ENCODE measurements at places on chromosomes 4 and X. TPM values are rescaled to one million over a fixed set of nuclear protein-coding genes. Genes with fewer than 3 reads are reported as not detected.

Gene GLOD5
- not detected for total RNA-seq

Gene USP26
- not detected for total RNA-seq

Gene CRLF2
- total RNA-seq = 0.78 TPM

Gene PNPLA4
- 29.1 TPM for total RNA-seq

GRCh38 chr4:155676430-155676825, 9.8 kb downstream of the GUCY1A1 start:
- DNase-seq = no peak
- H3K4me3 ChIP-seq = no peak overlapping the region
- no peaks in the 10 kb centered on the region for H3K36me3 ChIP-seq
- H3K27ac ChIP-seq = no peak overlapping the region
- no peaks in the 10 kb centered on the region for H3K27me3 ChIP-seq

DNA sequence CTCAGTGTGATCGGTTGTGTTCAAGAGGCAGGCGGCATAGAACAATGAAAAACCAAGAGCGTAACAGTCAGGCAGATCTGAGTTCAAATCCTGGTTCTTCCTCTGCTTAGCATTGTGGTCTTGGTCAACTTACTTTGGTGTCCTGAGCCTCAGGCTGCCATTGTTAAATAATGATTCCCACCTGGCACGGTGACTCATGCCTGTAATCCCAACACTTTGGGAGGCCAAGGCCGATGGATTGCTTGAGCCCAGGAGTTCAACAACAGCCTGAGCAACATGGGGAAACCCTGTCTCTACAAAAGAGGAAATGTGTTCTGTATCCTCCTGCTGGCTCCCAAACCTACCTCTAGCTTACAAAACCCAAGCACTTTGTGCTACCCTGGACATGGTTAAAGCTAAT, 129.0 kb upstream of the STX18 start:
- DNase-seq = no peak
- H3K27me3 ChIP-seq = no peaks in the 10 kb centered on the region
- peaks cover 12% of the 10 kb centered on the region for H3K4me1 ChIP-seq
- H3K36me3 ChIP-seq = no peaks in the 10 kb centered on the region
- H3K4me3 ChIP-seq = no peak overlapping the region
- no peak overlapping the region for H3K27ac ChIP-seq

- no peaks in the 10 kb centered on the region for H3K27me3 ChIP-seq
- H3K36me3 ChIP-seq = no peaks in the 10 kb centered on the region
- no peak overlapping the region for H3K27ac ChIP-seq
- no peak overlapping the region for H3K4me3 ChIP-seq
These were observed 91.4 kb upstream of the FAM241A start for GRCh38 chr4:112053825-112054350.

- H3K27ac ChIP-seq = no peak overlapping the region
- H3K27me3 ChIP-seq = no peaks in the 10 kb centered on the region
- 0 out of 2 replicates have a peak, but pooled peaks cover 7% of the 10 kb centered on the region for H3K4me1 ChIP-seq
These were observed 41.7 kb downstream of the TMEM164 start for GRCh38 chrX:110044346-110045249.

GRCh38 chr4:7759216-7759615, 180.4 kb downstream of the AFAP1 start:
- no peaks in the 10 kb centered on the region for H3K36me3 ChIP-seq
- peaks cover 17% of the 10 kb centered on the region for H3K4me1 ChIP-seq
- no peak overlapping the region for H3K27ac ChIP-seq
- DNase-seq = no peak
- H3K27me3 ChIP-seq = no peaks in the 10 kb centered on the region
- no peak overlapping the region for H3K4me3 ChIP-seq

DNA sequence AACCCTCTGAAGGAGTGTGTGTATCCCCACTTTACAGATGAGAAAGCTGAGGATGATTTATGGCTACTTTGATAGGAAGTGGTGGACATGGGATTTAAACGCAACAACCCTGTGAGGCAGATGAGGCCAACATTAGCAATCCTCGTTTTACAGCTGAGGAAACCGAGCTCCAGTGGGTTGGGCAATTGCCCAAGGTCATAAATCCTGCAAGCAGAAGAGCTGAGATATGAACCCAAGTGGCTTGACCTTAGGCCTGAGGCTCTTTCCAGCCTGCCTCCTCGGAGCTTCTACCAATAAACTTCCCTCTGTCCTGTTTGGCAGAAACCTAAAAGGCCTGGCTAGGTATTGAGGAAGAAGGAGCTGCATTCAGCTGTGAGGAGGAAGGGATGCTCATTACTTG, 185.5 kb upstream of the RBPJ start:
- H3K4me3 ChIP-seq = no peak overlapping the region
- H3K36me3 ChIP-seq = no peaks in the 10 kb centered on the region
- H3K27ac ChIP-seq = no peak overlapping the region
- H3K27me3 ChIP-seq = no peaks in the 10 kb centered on the region
- H3K4me1 ChIP-seq = no peaks in the 10 kb centered on the region

DNA sequence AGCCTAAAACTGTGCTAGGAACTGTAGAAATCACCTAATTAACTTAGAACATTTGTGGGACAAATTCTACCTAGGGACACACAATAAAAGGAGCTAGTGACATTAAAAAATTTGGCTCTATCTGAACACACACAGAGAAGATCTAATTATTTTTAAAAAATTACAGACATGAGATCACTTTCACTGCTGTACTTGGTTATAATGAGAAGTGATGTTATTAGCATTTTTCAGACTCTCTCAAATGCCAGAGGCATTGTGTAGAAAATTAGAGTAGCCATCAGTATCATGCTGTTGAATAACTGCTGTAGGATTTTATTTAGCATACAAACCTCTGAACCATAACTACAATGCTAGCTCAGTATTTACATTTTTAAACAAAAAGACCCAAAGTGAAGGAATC, 109.1 kb upstream of the ANK2 start:
- no peaks in the 10 kb centered on the region for H3K4me1 ChIP-seq
- DNase-seq = no peak
- H3K27ac ChIP-seq = no peak overlapping the region

- no peaks in the 10 kb centered on the region for H3K27me3 ChIP-seq
- no peaks in the 10 kb centered on the region for H3K4me1 ChIP-seq
- no peak overlapping the region for H3K27ac ChIP-seq
- DNase-seq = peak; percentile 39
- no peak overlapping the region for H3K4me3 ChIP-seq
These were observed 51.3 kb upstream of the EXOC1L start for GRCh38 chr4:55768291-55768690.

Gene SPANXA1
- total RNA-seq = 4.7 TPM

DNA sequence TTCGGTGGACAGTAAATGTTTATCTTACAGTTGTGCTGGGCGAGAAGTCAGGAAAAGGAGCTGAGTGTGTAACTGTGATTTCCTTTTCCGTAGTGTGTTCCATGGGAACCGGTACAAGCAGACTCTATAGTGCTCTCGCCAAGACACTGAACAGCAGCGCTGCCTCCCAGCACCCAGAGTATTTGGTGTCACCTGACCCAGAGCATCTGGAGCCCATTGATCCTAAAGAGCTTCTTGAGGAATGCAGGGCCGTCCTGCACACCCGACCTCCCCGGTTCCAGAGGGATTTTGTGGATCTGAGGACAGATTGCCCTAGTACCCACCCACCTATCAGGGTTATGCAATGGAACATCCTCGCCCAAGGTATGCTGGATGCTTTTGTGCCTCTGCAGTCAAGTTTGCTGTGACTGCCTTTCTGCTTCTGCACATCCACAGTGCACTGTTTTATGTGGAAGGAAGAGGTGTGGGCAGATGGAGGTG, 27.4 kb downstream of the NOCT start:
- H3K4me1 ChIP-seq = no peaks in the 10 kb centered on the region
- no peak overlapping the region for H3K4me3 ChIP-seq
- no peak for DNase-seq
- H3K27ac ChIP-seq = no peak overlapping the region

DNA sequence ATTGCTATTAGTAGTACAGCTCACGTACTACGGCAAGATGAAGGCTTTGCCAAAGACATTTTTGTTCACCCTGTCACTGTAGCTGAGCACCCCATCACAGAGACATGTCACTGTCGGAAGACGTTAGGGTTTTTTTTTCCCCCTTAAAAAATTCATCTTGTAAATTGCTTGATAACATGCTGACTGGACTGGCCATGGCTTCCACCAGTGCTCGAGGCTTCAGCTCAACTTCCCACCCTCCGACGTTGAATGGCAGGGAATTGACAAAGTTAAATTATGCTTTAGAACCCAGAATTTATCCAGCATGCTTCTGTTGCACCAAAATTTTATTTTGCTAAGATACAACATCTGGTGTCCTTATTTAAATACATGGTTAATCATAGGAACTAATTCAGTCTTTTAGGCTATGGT, 707 bp upstream of the OTUD4 start:
- no peaks in the 10 kb centered on the region for H3K27me3 ChIP-seq
- H3K27ac ChIP-seq = peak overlapping the region; percentile 43
- peak overlapping the region; percentile 95 for H3K4me3 ChIP-seq
- H3K36me3 ChIP-seq = no peaks in the 10 kb centered on the region

- no peak for DNase-seq
- no peaks in the 10 kb centered on the region for H3K4me1 ChIP-seq
- no peak overlapping the region for H3K27ac ChIP-seq
- no peaks in the 10 kb centered on the region for H3K36me3 ChIP-seq
- no peak overlapping the region for H3K4me3 ChIP-seq
These were observed 987.7 kb upstream of the GRIA3 start for GRCh38 chrX:122196343-122196742.

DNA sequence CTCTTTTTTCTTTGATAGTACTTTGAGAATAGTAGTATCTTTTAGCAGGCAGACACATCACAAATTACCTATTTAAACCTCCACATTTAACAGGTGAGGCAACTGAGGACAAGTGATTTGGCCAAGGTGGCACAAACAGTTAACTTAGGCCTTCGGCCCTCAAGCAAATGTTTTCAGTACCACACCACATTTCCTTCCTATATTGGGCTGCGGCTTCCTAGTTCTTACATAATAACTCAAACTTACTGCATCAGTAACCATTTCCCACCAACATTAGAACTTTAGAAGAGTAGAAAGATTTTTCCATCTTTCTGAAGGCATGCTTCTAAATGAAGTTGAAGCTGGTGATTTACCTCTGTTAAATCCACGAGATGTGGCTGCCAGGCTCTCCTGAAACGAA, 63.2 kb upstream of the SLC4A4 start:
- no peak for DNase-seq
- no peaks in the 10 kb centered on the region for H3K27me3 ChIP-seq
- H3K36me3 ChIP-seq = no peaks in the 10 kb centered on the region
- no peaks in the 10 kb centered on the region for H3K4me1 ChIP-seq
- no peak overlapping the region for H3K27ac ChIP-seq

DNA sequence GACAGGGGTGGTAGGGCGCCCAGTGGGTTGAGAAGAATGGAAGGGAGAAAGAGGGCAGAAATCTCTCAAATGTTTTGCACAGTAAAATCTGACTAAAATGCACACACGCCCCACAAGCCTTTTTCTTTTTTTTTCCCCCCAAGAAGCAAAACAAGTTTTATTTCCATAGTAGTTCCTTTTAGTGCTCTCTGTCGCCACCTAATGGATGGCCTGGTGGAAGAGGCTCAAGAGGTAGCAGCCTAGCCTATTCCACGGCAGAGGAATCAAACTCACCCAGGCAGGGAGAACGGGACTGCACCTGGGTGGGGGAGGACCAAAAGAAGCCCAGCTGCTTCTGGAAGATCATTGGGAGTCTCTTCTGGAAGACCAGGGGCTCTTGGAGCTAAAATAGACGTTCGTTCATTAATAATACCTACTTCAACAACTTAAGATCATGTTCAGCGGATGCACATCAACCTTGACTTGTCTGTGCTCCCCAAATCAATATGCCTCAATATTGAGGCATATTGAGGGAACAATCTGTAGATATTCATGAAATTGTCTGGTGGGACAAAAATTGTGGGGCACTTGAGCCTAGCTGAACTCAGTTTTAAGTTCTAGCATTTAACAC, 31.6 kb upstream of the IRAK1 start:
- H3K27ac ChIP-seq = no peak overlapping the region
- H3K4me3 ChIP-seq = no peak overlapping the region
- H3K36me3 ChIP-seq = no peaks in the 10 kb centered on the region
- DNase-seq = no peak

GRCh38 chr4:37754410-37755185, 68.4 kb upstream of the RELL1 start:
- H3K4me3 ChIP-seq = no peak overlapping the region
- H3K36me3 ChIP-seq = no peaks in the 10 kb centered on the region
- peaks cover 7% of the 10 kb centered on the region for H3K4me1 ChIP-seq
- no peak overlapping the region for H3K27ac ChIP-seq
- no peaks in the 10 kb centered on the region for H3K27me3 ChIP-seq

GRCh38 chr4:140611854-140612253, 43.1 kb upstream of the UCP1 start:
- no peak overlapping the region for H3K4me3 ChIP-seq
- no peak overlapping the region for H3K27ac ChIP-seq
- H3K36me3 ChIP-seq = no peaks in the 10 kb centered on the region
- no peak for DNase-seq
- no peaks in the 10 kb centered on the region for H3K27me3 ChIP-seq

DNA sequence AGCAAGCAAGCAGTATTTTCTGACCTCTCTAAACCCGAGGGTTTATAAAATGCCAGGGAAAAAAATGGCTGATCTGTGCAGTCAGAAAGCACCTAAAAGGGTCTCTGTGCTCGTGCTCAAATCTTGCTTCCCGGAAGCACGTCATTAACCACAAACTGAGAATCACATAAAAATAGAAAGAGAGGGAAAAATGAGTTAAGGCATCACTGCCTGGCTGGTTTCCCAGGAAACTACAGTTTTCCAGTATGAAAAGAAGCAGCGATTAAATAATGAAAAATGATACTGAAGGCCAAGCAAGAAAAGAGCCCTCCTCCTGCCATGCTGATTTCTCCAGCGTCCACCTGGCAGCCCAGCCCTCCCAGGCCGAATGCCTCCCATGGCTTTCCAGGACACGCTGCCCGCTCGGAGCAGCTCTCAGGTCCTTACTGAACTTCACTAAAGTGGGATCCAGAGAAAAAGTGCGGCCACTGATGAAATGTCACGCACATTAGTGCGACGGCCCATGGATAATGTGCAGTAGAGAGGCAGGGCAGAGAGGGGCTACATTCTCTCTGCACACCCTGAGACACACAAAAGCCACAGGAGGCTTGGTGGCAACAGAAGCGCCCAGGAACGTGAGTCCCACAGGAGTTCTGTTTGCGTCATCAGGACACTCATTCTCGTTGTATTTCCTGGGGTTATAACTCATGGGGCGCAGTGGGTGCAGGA, 80.4 kb downstream of the WFS1 start:
- H3K4me1 ChIP-seq = peaks cover 2% of the 10 kb centered on the region
- H3K27me3 ChIP-seq = no peaks in the 10 kb centered on the region
- DNase-seq = no peak
- no peak overlapping the region for H3K4me3 ChIP-seq
- H3K36me3 ChIP-seq = no peaks in the 10 kb centered on the region

GRCh38 chr4:114265342-114265741, 285.9 kb upstream of the ARSJ start:
- no peaks in the 10 kb centered on the region for H3K27me3 ChIP-seq
- no peaks in the 10 kb centered on the region for H3K4me1 ChIP-seq
- H3K36me3 ChIP-seq = no peaks in the 10 kb centered on the region
- H3K27ac ChIP-seq = no peak overlapping the region
- H3K4me3 ChIP-seq = no peak overlapping the region
- no peak for DNase-seq

DNA sequence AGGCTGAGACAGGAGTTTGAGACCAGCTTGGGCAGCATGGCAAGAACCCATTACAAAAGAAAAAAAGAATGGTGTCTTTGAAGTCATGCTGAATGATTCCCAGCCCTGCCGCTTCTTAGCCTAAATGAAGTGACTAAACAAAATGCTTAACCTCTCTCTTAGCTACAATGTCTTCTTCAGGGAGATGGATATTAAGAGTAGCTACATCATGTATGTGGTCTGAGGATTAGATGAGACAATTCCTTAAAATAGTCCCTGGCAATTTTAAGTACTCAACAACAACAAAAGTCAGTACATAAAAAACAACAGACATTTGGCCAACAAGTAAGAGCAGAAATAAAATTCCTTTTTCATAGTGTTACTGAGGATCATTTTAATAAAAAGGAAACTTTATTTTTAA, 64.3 kb upstream of the COX18 start:
- H3K4me1 ChIP-seq = no peaks in the 10 kb centered on the region
- H3K27me3 ChIP-seq = no peaks in the 10 kb centered on the region
- no peak for DNase-seq
- H3K4me3 ChIP-seq = no peak overlapping the region
- 0 out of 2 replicates have a peak, but pooled peaks cover 5% of the 10 kb centered on the region for H3K36me3 ChIP-seq
